Omental fat pad (tissue), 4 donors: ENCODE measurements at places on chromosomes 5 and 9. TPM values are rescaled to one million over a fixed set of nuclear protein-coding genes. Genes with fewer than 3 reads are reported as not detected.

The TMEM250 gene
- total RNA-seq, result 31.1 TPM

The FBXL7 gene
- 18.5 TPM for total RNA-seq

The CEP78 gene
- 8.6 TPM for total RNA-seq

The PPP2R2B gene
- 0.31 TPM for total RNA-seq

The WDR41 gene
- total RNA-seq, result 41.7 TPM

The PPP1R26 gene
- total RNA-seq, result 10.7 TPM

The KIF3A gene
- total RNA-seq, result 4.4 TPM

The QRFP gene
- not detected for total RNA-seq

The PRR16 gene
- 1.9 TPM for total RNA-seq

The FGF1 gene
- 2.2 TPM for total RNA-seq

The PCDHB13 gene
- 2.3 TPM for total RNA-seq

The SHOC1 gene
- total RNA-seq, result not detected

The TMEM252 gene
- total RNA-seq, result not detected

The LRRC19 gene
- not detected for total RNA-seq

The GAPT gene
- 1.8 TPM for total RNA-seq

The DOCK8 gene
- total RNA-seq, result 18.1 TPM

The IFT74 gene
- total RNA-seq, result 5.3 TPM

The ABLIM3 gene
- 456 TPM for total RNA-seq

The TMEM215 gene
- total RNA-seq, result not detected

The DMGDH gene
- total RNA-seq, result 13.9 TPM

The KCNIP1 gene
- not detected for total RNA-seq

The SLC35A4 gene
- 33.6 TPM for total RNA-seq

The TYRP1 gene
- 1.7 TPM for total RNA-seq

The FYB1 gene
- total RNA-seq, result 13.2 TPM

The FGF18 gene
- total RNA-seq, result 0.79 TPM

The SLC36A2 gene
- not detected for total RNA-seq

The ZNG1F gene
- 6.8 TPM for total RNA-seq

The CARTPT gene
- total RNA-seq, result not detected

The ZBTB26 gene
- total RNA-seq, result 3.6 TPM

The ZNF354C gene
- 4.4 TPM for total RNA-seq
